ENCODE measurements at places on chromosomes 12 and 14.
A peak's percentile ranks its signal among the peaks of the same experiment; 100 is the strongest.

DNA sequence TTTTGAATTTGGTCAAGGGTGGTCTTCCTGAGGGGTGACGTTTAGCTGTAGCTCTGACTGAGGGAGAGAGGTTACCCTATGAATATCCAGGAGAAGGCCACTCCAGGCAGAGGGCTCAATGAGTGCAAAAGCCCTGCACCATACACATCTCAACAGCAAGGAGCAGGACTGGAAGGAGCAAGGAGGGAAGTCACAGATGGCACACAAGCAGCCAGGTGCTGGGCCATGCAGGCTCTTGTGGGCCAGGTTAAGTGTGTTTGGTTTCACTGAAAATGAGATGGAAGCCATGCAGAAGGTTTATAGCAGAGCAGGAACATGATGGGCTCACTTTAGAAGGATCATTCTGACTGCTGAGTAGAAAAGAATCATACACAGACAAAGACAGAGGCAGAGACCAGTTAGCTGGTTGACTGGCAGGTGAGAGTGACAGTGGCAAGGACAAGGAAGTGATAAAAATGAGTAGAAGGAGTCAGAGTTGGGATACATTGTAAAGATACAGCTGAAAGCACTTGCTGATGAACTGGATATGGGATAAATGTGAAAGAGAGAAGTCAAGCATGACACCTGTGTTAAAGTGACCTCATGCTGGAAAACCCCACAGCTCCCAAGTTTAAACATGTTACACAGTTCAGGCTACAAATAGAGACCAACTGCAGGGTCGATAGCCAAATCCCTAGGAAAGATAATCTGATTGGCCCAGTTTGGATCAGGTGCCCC is 81.2 kb downstream of the PRKD1 start:
- H3K4me3 ChIP-seq: no peak overlapping the region
- no peak overlapping the region for H3K27ac ChIP-seq
- no peaks in the 10 kb centered on the region for H3K36me3 ChIP-seq
- H3K4me1 ChIP-seq: no peaks in the 10 kb centered on the region

GRCh38 chr12:106831699-106832098 is 57.2 kb downstream of the RIC8B start:
- H3K36me3 ChIP-seq: peaks cover 11% of the 10 kb centered on the region
- H3K4me1 ChIP-seq: peaks cover 7% of the 10 kb centered on the region
- no peak overlapping the region for H3K4me3 ChIP-seq
- no peak for DNase-seq

- no peak for DNase-seq
- H3K27ac ChIP-seq: no peak overlapping the region
- H3K36me3 ChIP-seq: peaks cover 63% of the 10 kb centered on the region
- no peaks in the 10 kb centered on the region for H3K27me3 ChIP-seq
- no peak overlapping the region for H3K4me3 ChIP-seq
- no peaks in the 10 kb centered on the region for H3K4me1 ChIP-seq
Measured at GRCh38 chr14:39055786-39056474, 47.1 kb downstream of the SEC23A start.

GRCh38 chr14:68076451-68076850 is 256.9 kb downstream of the RAD51B start:
- no peaks in the 10 kb centered on the region for H3K4me1 ChIP-seq
- DNase-seq: no peak
- H3K27me3 ChIP-seq: no peaks in the 10 kb centered on the region
- H3K4me3 ChIP-seq: no peak overlapping the region
- no peaks in the 10 kb centered on the region for H3K36me3 ChIP-seq

DNA sequence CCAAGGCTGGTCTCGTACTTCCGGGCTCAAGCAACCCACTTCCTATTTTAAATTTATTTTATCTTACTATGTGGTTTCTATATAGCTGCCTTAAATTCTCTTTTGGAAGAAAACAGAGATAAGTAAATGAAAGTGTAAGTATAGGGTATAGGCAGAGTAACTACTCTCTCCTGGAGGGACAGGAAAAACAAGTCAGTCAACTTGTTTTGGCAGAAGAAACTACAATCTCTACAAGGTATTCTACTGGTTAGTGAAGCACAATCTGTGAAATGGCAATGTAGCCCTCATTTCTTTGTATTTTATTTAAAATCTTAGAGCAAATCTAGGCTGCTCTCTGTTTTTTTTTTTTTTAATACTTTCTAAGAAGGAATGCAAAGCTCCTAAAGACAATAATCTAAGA is 55.4 kb downstream of the UBR7 start:
- no peak overlapping the region for H3K27ac ChIP-seq
- H3K36me3 ChIP-seq: peaks cover 41% of the 10 kb centered on the region
- H3K27me3 ChIP-seq: no peaks in the 10 kb centered on the region

- peak overlapping the region; percentile 99 for H3K27ac ChIP-seq
- H3K4me1 ChIP-seq: peaks cover 11% of the 10 kb centered on the region
- H3K27me3 ChIP-seq: no peaks in the 10 kb centered on the region
- H3K4me3 ChIP-seq: peak overlapping the region; percentile 76
Measured at GRCh38 chr12:45668641-45669040, 60.9 kb upstream of the ARID2 start.

GRCh38 chr14:94857950-94858349 is 88.0 kb upstream of the GSC start:
- no peaks in the 10 kb centered on the region for H3K4me1 ChIP-seq
- no peak for DNase-seq
- peaks cover 42% of the 10 kb centered on the region for H3K27me3 ChIP-seq
- no peak overlapping the region for H3K4me3 ChIP-seq
- no peaks in the 10 kb centered on the region for H3K36me3 ChIP-seq

DNA sequence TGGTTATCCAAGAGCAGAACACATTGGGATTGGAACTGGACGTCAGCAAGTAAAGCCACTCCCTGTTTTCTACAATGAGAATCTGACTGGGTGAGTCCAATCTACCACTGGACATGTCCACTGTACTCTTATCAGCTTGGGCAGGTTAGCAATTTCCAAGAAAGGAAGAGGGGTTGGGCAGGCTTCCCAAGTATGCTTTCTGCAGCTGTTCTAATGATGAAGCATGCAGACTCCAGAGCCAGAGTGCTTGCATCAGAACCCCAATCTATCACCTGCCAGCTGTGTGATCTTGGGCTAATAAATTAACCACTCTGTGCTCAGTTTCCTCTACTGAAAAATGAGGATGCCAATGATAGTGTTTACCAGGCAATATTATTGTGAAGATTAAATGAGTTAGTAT is 92.0 kb downstream of the EMP1 start:
- no peak overlapping the region for H3K4me3 ChIP-seq
- H3K4me1 ChIP-seq: no peaks in the 10 kb centered on the region
- no peak overlapping the region for H3K27ac ChIP-seq
- peaks cover 24% of the 10 kb centered on the region for H3K27me3 ChIP-seq
- no peak for DNase-seq

DNA sequence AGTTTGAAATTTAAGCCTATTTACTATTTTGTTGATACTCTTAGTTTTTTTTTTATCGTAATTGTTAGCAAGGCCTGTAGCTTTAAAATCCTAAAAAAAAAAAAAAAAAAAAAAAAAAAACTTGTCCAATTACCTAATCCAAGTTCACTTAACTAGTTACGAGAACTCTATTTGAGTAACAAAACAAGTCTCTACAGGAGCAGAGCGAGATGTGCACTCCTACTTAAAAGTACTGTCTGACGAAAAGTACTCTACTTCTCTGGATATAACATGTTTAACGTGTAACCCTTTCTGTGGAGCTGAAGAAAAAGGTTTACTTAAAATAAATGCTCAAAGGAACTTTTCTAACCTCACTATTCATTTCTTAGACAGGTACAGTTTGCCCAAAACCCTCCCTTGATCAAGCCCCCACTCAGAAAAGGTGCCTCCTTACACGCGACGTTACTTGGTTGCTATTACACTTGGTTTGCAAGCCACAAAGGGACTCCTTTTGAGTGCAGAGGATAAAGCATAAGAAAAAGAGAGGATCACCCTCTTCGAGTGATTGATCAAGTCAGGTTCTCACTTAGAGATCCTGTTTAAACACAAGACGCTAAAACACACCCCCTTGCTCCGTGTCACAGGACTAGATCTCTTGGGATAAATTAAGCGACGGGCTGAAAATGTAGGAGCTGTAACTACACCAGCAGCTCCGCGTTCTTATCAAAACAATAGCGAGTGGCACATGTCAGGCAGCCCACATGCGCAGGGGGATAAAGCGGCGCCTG is 2.2 kb downstream of the BAZ1A start:
- peak overlapping the region; percentile 92 for H3K4me3 ChIP-seq
- H3K27me3 ChIP-seq: no peaks in the 10 kb centered on the region
- H3K4me1 ChIP-seq: peaks cover 52% of the 10 kb centered on the region

GRCh38 chr12:108803428-108804105 is 53.8 kb downstream of the SSH1 start:
- peaks cover 2% of the 10 kb centered on the region for H3K4me1 ChIP-seq
- H3K27ac ChIP-seq: no peak overlapping the region
- peaks cover 48% of the 10 kb centered on the region for H3K36me3 ChIP-seq
- peak; percentile 69 for DNase-seq
- no peak overlapping the region for H3K4me3 ChIP-seq
- no peaks in the 10 kb centered on the region for H3K27me3 ChIP-seq

GRCh38 chr12:109968032-109968420 is 28.1 kb downstream of the GIT2 start:
- peaks cover 27% of the 10 kb centered on the region for H3K4me1 ChIP-seq
- peak overlapping the region; percentile 94 for H3K27ac ChIP-seq
- H3K4me3 ChIP-seq: peak overlapping the region; percentile 56
- no peak for DNase-seq
- H3K27me3 ChIP-seq: no peaks in the 10 kb centered on the region

DNA sequence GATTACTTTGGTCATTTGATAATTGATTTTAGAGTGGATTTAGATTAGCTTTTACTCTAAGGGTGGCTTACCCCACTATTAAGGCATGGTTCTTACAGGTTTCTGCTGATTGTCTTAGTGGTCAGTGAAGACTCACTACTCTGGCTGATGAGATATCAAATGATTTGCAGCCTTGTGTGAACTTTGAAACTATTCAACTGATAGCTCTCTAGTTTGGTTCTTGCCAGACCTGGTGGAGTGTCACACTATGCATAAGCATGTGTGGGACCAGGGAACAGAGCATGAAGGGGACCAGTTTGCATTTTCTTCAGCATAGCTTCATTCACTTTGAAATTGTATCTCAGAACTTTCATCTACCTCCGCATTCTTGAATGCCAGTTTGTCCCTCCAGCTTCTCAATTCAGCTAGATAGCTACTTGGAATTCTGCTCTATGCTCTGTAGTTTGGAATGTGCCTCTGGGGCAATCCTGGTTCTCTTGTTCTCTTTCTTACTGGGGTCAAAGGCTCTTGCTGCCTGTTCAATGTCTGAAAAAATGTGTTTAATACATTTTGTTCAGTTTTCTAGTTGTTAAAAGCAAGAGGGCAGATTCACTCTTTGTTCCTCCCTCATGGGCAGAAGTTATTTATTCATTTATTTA is 12.7 kb downstream of the SCYL2 start:
- peaks cover 19% of the 10 kb centered on the region for H3K4me1 ChIP-seq
- no peak overlapping the region for H3K4me3 ChIP-seq
- no peak overlapping the region for H3K27ac ChIP-seq
- no peak for DNase-seq

GRCh38 chr14:102878970-102879460 is 43.4 kb upstream of the AMN start:
- H3K4me3 ChIP-seq: no peak overlapping the region
- H3K4me1 ChIP-seq: no peaks in the 10 kb centered on the region
- no peak for DNase-seq

- H3K36me3 ChIP-seq: peaks cover 2% of the 10 kb centered on the region
- H3K4me1 ChIP-seq: peaks cover 8% of the 10 kb centered on the region
- H3K27me3 ChIP-seq: peaks cover 5% of the 10 kb centered on the region
- H3K27ac ChIP-seq: no peak overlapping the region
Measured at GRCh38 chr12:120961604-120962531, 16.5 kb upstream of the HNF1A start.

GRCh38 chr14:68633131-68633991 is 159.5 kb downstream of the ZFP36L1 start:
- H3K4me3 ChIP-seq: no peak overlapping the region
- DNase-seq: no peak
- no peaks in the 10 kb centered on the region for H3K27me3 ChIP-seq

- H3K4me1 ChIP-seq: peaks cover 59% of the 10 kb centered on the region
- H3K27me3 ChIP-seq: no peaks in the 10 kb centered on the region
Measured at GRCh38 chr14:67482231-67483164, 6.0 kb downstream of the TMEM229B start.

DNA sequence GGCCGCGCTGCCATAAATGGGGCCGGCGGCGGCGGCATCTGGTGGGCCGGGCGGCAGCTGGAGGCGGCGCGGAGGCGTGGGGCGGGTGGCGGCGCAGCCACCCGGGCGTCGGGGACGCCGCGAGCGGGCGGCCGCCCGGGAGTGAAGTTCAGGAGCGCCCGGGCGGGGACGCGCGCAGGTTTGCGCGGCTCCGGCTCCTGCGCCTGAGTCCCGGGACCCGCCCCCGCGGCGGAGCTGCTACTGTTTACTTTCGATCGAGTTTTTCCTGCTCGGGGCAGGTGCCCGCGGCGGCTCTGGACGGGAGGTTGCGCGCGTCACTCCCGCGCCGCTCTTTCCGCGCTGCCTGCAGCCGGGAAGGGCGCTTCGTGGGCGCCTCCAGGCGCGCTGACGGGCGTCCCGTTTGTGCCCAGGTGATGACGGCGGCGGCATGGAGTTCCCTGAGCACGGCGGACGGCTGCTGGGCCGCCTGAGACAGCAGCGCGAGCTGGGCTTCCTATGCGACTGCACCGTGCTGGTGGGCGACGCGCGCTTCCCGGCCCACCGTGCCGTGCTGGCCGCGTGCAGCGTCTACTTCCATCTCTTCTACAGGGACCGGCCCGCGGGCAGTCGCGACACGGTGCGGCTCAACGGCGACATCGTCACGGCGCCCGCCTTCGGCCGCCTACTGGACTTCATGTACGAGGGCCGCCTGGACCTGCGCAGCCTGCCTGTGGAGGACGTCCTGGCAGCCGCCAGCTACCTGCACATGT is at the start of gene ZBTB42:
ZBTB42 (plus strand) TSS at position 331 of the 749 bp plus-strand sequence; CDS start at position 428, 97 bp downstream.
- H3K27ac ChIP-seq: peak within 1 kb of the TSS; percentile 49
- H3K4me1 ChIP-seq: peaks cover 24% of the 10 kb centered on the region
- peak within 1 kb of the TSS; percentile 90 for H3K4me3 ChIP-seq
- peak; percentile 60 for DNase-seq

- peaks cover 24% of the 10 kb centered on the region for H3K4me1 ChIP-seq
- peak; percentile 4 for DNase-seq
- H3K27ac ChIP-seq: peak overlapping the region; percentile 84
- peaks cover 68% of the 10 kb centered on the region for H3K27me3 ChIP-seq
- H3K4me3 ChIP-seq: peak overlapping the region; percentile 84
- H3K36me3 ChIP-seq: peaks cover 7% of the 10 kb centered on the region
Measured at GRCh38 chr14:72894623-72895378, 900 bp upstream of the DPF3 start.

DNA sequence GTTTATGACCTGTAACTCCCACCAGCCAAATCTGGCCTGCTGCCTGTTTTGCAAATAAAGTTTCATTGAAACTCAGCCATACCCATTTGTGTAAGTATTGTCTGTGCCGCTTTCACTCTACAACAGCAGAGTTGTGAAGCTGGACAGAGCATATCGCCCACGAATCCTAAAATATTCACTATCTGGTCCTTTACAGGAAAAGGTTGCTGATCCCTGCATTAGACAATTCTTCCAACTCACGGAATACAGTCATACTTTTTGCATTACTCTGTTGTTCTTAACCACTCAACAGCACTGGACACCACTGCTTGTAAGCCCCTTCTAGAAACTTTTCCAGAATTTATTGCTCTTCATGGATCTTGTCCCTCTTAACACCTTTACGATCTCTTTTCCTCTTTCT is 435.4 kb downstream of the EGLN3 start:
- no peak overlapping the region for H3K27ac ChIP-seq
- no peak for DNase-seq
- H3K4me1 ChIP-seq: no peaks in the 10 kb centered on the region
- peaks cover 3% of the 10 kb centered on the region for H3K36me3 ChIP-seq

GRCh38 chr12:132437943-132438700 is 51.8 kb upstream of the FBRSL1 start:
- H3K4me3 ChIP-seq: no peak overlapping the region
- DNase-seq: no peak
- H3K36me3 ChIP-seq: peaks cover 6% of the 10 kb centered on the region
- H3K27me3 ChIP-seq: peaks cover 35% of the 10 kb centered on the region
